Uterus (tissue), 4 donors: ENCODE measurements at places on chromosomes 7 and 10.

- no peak for DNase-seq
Observed at GRCh38 chr7:7889791-7890568, 78.6 kb upstream of the GLCCI1 start.

GRCh38 chr7:132650498-132650897, 74.2 kb upstream of the PLXNA4 start:
- no peak for DNase-seq

DNA sequence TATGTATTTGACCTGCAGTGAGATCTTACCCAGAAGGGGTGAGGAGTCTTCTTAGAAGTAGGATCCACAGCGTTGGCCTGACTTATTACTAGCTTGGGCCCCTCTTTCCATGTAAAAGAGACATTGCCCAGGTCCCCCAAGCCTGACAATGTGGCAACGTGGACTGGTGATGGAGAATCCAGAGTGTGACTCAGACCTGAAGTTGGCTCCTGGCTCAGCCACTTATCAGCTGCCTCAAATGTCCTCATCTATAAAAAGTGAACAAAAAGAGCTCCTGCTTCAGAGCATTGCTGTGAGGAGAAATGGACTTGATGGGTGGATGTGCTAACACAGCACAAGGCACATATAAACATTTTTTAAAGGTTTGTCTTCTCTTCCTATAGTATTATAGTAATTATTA, 35.4 kb upstream of the TECTB start:
- DNase-seq, result no peak

DNA sequence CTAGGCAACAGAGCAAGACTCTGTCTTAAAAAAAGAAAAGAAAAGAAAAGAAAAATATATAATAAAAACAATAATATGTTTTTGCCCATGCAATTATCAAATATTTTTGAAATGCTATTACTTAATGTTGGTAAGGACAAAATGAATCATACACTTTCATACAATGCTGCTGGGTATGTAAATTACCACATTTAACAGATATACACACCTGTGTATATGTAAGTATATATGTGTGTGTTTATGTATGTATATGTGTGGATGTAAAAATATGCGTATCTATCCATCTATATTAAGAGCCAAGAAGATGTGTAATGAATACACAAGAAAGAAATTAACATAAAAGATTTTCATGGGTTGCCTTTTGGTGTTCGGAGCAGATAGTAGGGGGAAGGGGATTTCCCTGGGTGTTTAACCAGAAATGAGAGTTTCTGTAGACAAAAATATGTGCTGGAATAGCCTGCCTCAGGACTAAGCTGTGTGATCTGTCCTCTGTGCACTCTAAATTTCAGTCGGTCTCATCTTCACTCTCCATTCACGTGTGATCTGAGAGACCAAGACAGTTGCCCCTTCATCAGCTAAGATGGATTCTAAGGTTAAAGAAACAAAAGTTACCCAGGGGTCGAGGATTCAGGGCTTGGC, 61.2 kb downstream of the PRKCQ start:
- DNase-seq, result no peak

- DNase-seq, result no peak
Observed at GRCh38 chr7:111138586-111138985, 47.7 kb downstream of the LRRN3 start.

DNA sequence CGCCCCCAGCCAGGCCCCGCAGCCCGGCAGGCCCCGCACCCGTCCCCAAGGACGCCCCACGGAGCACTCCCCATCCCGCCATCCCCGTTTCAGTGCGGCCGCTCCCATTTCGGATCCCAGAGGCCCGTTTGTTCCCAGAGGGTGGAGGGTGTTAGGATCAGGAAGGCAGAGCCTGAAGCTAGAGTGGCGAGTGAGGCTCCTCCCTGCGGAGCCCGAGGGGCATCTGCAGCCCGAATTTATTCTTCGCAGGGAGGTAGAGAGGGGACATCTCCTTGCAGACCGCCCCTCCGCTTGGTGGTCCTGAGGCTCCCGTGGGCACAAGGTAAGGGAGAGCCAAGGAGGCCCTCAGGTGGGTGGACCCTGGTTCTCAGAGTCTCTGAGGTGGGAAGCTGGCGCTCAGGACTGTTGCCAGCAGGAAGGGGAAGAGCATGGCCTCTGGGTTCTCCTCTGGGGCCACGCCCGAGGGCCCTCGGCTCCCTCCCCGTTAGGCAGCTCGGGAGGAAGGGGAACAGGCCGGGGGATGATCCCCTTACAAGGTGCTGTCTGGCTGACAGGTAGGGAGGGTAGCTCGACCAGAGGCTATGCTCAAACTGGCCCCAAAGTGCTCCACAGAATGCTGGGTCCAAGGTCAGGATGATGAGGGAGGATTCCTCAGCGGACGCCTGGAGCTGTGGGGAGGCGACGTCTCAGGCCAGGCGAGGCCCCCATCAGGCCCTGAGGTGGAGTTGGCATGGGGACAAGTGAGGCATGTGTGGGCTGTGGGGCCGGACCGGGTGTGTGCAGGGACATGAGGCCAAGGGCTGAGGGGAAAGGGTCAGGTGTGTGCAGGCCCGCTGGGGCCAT, 17.4 kb downstream of the POLL start:
- DNase-seq, result no peak

GRCh38 chr7:117581424-117581823, 101.6 kb downstream of the CFTR start:
- no peak for DNase-seq
